IMR-90 (cell line): ENCODE measurements at places on chromosomes 12 and 14.

DNA sequence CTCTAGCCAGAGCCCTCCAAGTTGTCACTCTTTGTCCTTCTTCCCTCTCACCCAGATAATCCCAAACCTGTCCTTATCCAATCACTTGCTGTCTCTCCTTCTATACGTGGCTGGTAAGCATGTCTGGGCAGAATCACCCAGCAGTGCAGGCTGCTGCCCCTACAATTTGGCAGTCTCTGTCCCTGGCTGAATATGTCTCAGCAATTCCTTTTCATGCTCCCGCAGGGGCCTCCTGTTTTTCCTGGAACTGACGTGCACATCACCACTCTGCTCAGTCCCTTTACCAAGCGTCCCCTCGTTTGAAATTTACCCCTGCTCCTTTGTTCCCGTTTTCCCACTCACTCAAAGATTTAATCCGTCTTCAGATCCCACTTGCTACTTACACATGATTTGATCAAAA lies 80.0 kb downstream of the ST8SIA1 start:
- DNase-seq: no peak
- H3K27me3 ChIP-seq: peaks cover 6% of the 10 kb centered on the region
- no peaks in the 10 kb centered on the region for H3K36me3 ChIP-seq
- no peaks in the 10 kb centered on the region; the same call in 1 of the 2 replicates for H3K4me1 ChIP-seq
- no peak overlapping the region for H3K27ac ChIP-seq

DNA sequence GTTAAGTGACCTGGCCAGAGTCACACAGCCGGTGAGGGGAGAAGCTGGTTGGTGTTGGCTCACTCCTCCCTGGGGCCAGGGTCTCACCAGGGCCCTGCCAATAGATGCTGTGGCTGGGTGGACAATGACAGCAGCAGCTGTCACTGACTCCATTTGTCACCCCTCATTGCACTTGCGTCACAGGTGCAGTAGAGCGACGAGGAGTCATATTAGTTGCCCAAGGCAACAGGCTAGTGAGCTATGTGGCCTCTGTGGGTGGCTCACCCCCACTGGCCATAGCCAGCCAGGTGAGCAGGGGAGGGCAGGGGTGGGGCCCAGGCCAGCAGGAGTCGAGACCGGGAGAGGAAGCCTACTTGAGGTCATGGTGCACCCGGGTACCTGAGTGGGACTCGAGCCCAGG lies 9.7 kb downstream of the SLC25A47 start:
- no peak overlapping the region for H3K4me3 ChIP-seq
- H3K4me1 ChIP-seq: no peaks in the 10 kb centered on the region
- no peak overlapping the region for H3K27ac ChIP-seq
- H3K36me3 ChIP-seq: peaks cover 39% of the 10 kb centered on the region
- DNase-seq: no peak

GRCh38 chr14:95503365-95504134 lies 12.9 kb downstream of the SYNE3 start:
- H3K4me1 ChIP-seq: peaks cover 42% of the 10 kb centered on the region
- no peaks in the 10 kb centered on the region for H3K36me3 ChIP-seq
- DNase-seq: no peak

GRCh38 chr12:67535176-67535575 lies 113.4 kb upstream of the DYRK2 start:
- H3K27me3 ChIP-seq: peaks cover 2% of the 10 kb centered on the region
- peaks cover 2% of the 10 kb centered on the region; the same call in 1 of the 2 replicates for H3K4me1 ChIP-seq
- no peak overlapping the region for H3K27ac ChIP-seq

- peaks cover 6% of the 10 kb centered on the region; the same call in 1 of the 2 replicates for H3K27me3 ChIP-seq
- H3K4me1 ChIP-seq: no peaks in the 10 kb centered on the region
- no peak overlapping the region for H3K27ac ChIP-seq
- H3K4me3 ChIP-seq: no peak overlapping the region
- no peaks in the 10 kb centered on the region for H3K36me3 ChIP-seq
These were observed 53.5 kb upstream of the DIO3 start for GRCh38 chr14:101507836-101508150.

GRCh38 chr12:111057701-111058425 lies 137.5 kb upstream of the MYL2 start:
- DNase-seq: no peak
- H3K36me3 ChIP-seq: no peaks in the 10 kb centered on the region
- H3K27me3 ChIP-seq: no peaks in the 10 kb centered on the region; the same call in 1 of the 2 replicates
- H3K4me1 ChIP-seq: no peaks in the 10 kb centered on the region
- H3K4me3 ChIP-seq: no peak overlapping the region
